Breast epithelium (tissue), 4 donors: ENCODE measurements at places on chromosomes 13 and 19. TPM values are rescaled to one million over a fixed set of nuclear protein-coding genes. Genes with fewer than 3 reads are reported as not detected.

The ZNF534 gene
- total RNA-seq, result 0.33 TPM

DNA sequence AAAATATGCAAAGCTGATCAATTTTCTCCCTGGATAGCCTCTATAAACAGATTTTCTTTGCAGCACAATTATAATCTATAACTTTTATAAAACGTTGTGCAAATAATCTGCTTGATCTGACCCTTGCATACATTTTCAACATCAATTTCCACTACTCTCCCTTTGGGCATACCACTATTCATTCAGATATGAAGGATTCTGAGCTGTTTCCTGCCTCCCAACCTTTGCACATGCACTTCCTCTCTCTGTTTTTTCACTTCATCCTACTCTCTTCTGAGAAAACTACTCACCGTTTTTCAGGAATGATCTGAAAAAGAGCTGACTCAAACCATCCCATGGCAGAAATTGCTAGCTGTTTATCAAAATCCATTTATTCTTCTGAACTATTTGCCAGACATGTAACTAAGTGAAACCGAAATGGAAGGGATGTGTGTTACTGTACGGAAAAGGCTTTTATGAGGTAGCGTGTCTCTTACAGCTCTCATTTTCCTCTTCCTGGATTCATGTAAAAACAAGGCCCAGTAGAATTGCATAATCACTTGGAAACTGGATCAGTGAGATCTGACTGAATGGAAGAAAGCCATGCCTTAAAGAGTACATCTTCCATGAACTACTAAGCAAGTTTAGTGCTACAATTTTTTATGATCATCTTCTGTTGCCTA is 1447.3 kb upstream of the MIR17HG start:
- no peaks in the 10 kb centered on the region for H3K36me3 ChIP-seq
- H3K4me3 ChIP-seq, result no peak overlapping the region
- no peaks in the 10 kb centered on the region for H3K27me3 ChIP-seq

The KASH5 gene
- total RNA-seq, result 1.9 TPM

GRCh38 chr13:51158365-51158764 is 47.3 kb upstream of the C13orf42 start:
- no peaks in the 10 kb centered on the region for H3K4me1 ChIP-seq
- no peak overlapping the region for H3K4me3 ChIP-seq
- no peak for DNase-seq
- H3K27me3 ChIP-seq, result no peaks in the 10 kb centered on the region
- no peaks in the 10 kb centered on the region for H3K36me3 ChIP-seq
